ENCODE measurements at places on chromosomes 2 and 18.

GRCh38 chr2:225122583-225123486, 80.6 kb upstream of the DOCK10 start:
- DNase-seq, result no peak

DNA sequence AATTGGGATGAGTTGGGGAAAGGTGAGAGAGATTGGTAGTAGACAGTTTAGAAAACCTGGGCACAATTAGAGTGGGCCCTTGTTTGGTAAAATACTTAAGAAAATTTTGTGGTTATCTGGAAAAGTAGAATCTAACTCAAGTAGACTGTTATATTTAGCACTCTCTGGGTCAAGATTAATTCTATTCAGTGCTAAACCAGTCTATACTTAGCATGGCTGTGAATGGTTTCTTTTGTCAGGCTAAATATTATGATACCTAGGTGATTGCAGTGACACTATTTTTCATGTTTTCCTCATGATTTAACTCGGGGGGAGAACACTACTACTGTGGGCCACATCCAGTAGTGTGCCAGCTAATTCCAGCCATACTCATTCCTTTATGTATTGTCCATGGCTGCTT, 58.9 kb downstream of the KIAA1328 start:
- DNase-seq, result no peak

GRCh38 chr2:127596311-127597045, 49.5 kb upstream of the GPR17 start:
- no peak for DNase-seq

- DNase-seq, result no peak
Measured at GRCh38 chr2:39506215-39506614, 69.1 kb upstream of the MAP4K3 start.

DNA sequence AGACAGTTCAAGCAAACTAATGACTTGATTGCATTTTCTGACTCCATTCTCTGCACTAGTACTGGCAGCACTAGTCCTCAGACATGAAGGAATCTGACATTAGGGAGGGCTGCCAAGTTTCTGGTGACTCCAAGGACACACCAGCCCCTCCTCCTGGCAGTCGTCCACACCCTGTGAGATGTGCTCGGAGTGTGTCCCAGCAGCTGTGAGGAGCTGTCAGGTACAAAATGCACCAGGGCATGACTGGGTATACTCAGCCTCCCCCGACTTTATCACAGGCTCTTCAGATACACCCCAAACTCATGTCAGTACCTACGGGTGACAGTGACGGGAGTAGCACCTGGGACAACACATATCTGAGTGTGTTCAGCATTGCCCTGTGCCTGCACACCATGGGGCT, 43.1 kb downstream of the EDAR start:
- no peak for DNase-seq

DNA sequence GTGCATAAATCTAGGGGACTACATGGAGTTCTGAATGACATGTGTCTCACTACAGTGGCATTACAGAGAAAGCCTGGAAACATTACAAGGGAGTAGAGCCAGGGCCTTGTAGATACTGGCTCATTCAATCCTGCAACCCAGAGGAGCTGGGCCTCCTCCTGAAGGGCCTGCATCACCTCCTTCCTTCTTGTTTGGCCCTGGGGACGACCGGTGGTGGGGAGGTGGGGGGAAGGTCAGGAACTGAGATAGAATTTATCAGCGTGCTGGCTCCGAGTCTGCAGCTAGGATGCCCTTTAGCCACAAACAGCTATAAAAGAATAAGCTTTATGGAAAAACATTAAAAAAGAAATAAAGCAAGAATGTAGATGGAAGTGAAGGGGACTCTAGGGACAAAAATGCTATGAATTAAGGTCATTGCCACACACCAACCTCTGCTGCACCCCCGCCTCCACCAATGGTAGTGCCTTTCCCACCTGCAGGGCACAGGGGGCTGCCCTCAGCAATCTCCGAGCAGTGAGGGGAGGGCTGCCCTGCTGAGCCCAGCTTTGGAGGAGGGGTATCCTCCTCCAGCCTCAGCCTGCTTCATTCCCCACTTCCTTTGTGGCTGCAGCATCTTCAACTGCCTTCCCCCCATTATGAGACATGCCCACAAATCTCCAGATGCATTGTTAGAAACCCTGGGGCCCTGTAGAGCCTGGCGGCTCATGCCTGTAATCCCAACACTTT, 149.0 kb downstream of the MSH2 start:
- DNase-seq, result no peak

- DNase-seq, result no peak
Measured at GRCh38 chr18:41456831-41457230, 498.2 kb upstream of the PIK3C3 start.

DNA sequence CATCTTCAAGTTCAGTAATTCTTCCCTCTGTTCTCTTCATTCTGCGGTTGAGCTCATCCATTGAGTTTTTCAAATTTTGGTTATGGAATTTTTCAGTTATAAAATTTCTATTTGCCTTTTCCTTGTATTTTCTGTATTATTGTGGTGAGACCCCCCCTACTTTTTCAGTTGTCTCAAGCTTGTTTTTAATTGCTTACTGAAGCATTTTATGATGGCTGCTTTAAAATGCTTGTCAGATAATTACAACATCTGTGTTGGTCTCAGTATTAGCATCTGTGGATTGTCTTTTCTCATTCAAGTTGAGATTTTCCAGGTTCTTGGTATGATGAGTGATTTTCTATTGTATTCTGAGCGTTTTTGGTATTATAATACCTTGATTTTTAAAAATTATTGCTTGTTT, 121.2 kb upstream of the REV1 start:
- DNase-seq, result no peak

GRCh38 chr2:236449167-236449761, 120.4 kb upstream of the ACKR3 start:
- DNase-seq, result no peak

DNA sequence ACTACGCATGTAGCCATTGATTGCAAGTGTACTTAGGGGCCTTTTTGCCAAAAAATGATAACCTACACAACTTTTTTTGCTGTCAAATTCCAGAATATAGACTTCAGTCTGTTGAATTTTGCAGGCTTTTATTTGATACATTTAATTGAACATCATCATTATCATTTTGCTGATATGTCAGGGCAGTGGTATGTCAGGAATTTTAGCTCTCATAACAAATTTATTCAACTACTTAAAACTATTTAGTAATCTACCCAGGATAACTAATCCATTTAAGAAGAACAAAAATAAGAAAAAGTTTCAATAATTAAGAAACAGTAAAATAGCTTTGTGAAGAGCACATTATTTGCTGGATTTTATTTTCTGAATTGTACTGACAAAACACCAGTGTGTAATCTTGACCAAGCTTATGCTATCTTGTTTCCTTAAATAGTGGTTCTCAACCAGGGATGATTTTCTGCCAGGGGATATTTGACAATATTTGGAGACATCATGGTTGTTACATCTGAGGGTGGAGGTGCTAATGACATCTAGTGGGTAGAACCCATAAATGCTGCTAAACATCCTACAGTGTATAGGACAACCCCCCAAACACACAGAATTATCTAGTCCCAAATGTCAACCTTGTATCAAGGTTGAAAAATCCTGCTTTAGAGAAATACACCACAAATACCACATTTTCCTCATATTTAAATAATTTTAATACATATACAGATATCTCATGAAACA, 12.1 kb upstream of the TTN start:
- no peak for DNase-seq

DNA sequence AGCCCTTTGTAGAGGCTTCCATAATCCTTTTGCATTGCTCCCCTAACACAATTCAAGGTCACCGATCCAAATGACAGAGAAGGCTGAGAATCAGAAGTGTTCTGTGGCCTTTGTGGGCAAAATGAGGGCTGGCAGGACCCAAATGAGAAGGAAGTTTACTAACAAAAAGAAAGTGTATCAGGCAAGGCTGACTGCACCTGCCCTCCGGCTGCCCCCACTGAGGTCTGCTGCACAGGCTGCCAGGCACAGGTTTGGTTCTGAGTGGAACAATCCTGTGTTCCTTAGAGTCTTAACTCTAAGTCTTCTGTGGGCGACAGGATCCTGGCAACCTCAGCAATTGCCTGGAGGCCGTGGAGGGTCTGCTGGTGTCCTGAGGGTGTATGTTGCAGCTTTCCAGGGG, 568.5 kb downstream of the CMPK2 start:
- no peak for DNase-seq

DNA sequence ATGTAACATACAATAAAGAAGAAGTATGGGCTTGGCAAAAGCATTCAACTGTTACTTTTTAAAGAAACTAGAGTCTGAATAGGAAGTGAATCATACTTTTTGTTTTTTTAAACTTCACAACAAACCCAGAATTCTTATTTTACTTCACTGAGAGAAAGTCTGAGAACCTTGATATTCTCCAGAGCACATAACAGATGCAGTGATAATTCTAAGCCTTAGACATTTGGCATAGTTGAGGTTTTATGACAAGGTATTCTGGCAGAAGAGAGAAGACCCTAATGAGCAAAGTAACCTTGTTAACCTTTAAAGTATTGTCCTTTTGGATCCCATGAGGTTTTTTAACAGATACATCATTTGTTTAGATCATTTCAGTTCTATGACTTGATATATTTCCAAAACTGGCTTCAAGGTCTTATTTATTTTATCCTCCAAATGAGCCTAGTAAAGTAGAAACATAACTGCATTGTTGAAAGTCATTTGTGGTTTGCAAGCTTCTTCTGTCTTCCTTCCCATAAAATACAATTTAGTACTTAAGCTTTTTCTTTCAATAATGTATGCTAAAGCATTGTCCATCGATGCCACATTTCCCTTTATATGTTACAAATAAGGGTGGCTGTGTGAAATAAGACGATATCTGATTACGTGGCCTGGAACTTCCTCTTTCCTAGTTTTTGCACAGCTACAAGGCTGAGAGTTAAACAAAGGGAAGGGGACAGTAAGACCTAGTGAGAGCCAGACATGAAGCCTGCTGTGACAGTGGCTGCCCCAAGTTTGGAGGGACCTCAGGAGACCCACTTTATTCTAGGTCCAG, 86.1 kb upstream of the ITPRID2 start:
- no peak for DNase-seq

GRCh38 chr18:74268933-74269620, 22.7 kb downstream of the CYB5A start:
- DNase-seq, result no peak

DNA sequence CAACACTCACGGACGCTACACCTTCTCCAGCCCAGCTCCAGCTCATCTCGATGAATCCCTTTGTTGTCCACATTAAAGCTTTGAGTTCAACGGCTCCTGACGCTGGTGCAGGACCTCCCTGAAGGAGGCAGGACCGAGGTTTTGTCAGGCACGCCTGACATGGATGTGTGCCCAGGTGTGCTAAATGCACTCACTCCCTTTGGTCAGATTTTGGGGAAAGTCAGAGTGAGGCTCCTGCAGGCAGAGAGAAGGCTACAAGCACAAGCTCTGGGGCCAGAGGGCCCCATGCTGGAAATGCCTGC, 78.6 kb downstream of the NDUFA10 start:
- no peak for DNase-seq

DNA sequence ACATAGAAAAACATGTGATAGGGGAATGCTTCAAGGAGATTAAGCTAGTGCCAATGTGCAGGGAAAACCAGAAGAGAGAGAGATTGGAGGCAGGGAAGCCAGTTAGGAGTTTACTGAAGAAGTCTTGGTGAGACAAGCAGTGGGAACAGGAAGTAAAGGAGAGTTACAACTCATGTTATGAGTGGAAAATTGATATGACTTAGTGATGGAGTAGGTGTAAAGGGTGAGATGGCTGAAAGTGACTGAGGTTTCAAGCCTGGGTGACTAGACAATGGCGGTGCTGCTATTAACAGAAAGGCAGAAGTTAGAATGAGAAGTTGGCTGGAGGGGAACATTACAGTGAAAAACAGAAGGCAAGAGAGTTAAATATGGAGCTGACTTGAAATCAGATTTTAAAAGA, 16.5 kb downstream of the DOK1 start:
- DNase-seq, result no peak

- no peak for DNase-seq
Measured at GRCh38 chr18:9096007-9096371, 6.5 kb upstream of the NDUFV2 start.

DNA sequence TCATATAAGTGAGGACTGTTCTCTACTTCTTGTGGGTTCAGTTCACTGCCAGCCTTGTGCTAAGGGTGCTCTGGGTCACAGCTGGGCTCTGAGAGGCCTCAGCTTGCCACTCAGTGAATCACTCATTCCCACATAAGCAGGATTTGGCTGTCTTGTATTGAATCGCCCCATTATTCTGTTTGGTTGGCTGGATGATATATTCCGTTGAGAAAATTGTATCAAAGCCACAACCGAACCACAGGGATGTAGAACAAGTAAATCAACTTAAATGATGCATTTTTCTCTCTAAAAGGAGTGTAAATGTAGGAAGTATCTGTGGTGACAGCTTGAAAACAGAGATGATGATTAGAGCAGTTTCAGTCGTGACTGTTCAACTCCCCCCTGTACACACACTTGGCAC, 39.6 kb downstream of the TTC39C start:
- DNase-seq, result no peak

DNA sequence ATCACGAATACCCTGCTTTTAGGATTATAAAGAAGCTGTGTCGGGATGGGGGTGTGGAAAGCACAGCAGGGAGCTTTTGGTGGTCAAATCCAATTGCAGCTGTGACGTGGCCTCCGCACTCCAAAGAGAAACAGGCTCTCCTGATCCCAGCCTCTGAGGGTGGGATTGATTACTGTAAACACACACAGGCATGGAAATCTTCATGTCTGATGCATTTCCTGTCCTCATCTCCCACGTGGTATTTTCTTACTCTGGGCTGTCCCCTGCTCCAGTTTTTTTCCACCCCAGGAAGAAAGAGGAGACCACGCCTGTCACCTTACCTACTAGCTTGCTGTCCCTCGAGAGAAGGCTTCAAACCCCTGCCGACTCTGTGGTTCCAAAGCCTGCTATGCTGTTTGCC, 22.7 kb downstream of the RNF152 start:
- DNase-seq, result no peak

GRCh38 chr2:161676902-161677496, 52.8 kb downstream of the SLC4A10 start:
- DNase-seq, result no peak

DNA sequence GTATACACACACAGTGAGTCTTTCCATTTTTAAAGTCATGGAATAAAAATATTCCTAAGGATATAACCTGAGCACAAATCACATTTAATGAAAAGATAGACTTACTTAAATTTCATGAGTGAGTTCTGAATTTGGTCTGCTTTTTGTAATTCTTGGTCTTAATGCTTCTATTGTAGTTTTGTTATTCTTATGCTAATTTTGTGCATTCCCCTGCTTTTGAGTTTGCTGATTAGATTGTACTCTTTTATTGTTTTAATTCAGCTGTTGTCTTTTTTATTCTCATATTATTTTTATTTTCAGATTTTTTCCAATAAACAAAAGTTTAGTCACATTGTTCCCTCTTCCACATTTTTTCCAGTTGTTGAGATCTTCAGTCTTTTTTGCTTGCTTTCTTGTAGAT, 202.4 kb downstream of the ZNF407 start:
- no peak for DNase-seq

Data from stimulated activated CD8-positive, alpha-beta memory T cell treated with anti-CD3 and anti-CD28 coated beads, Interleukin-7, amount 100 ng/mL, for 24 hours (primary cell).